Stimulated activated memory B cell treated with anti-CD40 and anti-IgM and Interleukin-4, amounts not matched to agents 10 μg/mL and 1 μg/mL and 100 μg/mL, for 72 hours (primary cell): ENCODE measurements at places on chromosomes 4 and X.

GRCh38 chrX:16700734-16701133 lies 11.7 kb downstream of the CTPS2 start:
- ATAC-seq: no peak

DNA sequence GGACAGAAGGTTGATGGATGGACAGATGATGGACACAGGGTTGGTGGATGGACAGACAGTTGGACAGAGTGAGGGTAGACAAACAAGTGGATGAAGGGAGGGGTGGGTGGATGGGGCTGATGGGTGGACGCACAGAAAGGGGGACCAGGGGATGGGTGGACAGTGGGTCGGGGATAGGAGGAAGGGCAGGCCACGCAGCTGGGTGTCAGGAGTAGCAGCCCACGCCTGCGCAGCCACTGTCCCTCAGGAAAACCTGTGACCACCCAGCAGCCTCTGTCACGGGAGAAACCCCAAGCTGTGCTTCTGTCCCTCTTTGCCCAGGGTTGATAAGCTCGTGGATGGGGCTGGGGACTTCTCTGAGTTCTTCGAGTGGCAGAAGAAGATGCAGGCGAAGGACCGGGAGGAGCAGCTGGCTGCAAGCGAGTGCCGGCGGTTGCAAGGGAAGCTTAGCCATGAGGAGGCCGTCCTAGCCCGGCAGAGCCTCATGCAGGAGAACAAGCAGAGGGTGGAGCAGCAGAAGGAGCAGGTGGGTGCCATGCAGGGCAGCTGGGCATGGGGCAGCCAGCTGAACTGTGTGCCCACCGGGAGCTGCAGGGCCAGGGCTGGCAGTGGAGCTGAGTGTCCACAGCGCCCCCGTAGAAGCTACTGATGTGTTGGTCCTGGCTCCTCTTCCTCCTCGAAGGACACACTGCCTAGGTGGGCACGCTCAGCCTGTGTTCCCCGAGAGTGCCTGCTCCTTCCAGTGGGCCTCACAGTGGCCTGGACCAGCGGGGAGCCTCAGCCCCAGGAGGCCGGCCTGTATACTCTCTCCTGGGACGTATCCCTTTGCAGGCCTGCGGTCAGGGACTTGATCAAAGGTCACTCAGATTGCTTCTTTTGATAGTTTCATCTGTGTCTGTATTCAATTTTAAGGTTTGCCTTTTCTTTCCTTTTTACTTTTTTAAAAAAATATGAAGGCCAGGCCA lies 16.8 kb upstream of the RNF4 start:
- ATAC-seq: no peak

DNA sequence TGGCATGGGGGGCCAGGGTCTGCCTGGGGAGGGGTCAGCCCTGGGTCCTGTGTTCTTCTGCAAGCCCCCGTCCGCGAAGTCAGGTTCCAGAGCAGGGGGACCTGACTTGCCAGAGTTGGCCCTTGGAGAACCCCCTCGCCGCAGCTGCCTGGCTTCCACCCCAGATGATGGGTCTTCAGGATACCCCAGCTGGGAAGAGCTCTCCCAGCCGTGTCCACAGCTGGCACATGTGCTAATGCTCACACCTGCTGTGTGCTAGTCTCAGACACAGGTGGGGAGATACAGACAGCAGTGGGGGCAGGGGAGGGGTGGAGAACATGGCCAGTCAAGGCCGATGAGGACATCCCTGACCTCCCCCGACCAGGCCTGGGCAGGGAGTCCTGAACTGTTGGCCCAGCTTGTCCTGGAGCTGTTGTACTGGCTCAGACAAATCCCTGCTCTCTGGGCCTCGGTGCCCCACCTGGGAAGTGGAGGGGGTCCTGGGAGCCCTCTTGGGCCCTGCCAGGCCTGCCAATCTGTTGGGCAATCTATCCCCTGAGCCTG lies 3.5 kb downstream of the ADRA2C start:
- no peak for ATAC-seq

GRCh38 chr4:60780874-60781273 lies 419.3 kb upstream of the ADGRL3 start:
- ATAC-seq: no peak

GRCh38 chrX:20300822-20301221 lies 34.1 kb upstream of the RPS6KA3 start:
- ATAC-seq: no peak

DNA sequence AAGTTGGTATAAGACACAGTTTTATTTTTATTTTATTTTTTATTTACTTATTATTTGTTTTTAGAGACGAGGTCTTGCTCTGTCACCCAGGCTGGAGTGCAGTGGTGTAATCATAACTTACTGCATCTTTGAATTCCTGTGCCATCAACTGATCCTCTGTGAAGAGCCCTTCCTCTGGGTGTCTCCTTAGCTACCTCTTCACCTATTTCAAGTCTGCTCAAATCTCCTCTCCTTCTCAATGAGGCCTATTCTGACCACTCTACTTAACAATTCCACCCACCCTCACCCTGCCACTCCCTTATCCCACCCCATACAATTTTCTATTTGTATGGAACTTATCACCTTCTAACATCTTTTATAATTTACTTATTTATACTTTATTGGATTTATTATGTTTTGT lies 183.4 kb downstream of the PPP3CA start:
- no peak for ATAC-seq

DNA sequence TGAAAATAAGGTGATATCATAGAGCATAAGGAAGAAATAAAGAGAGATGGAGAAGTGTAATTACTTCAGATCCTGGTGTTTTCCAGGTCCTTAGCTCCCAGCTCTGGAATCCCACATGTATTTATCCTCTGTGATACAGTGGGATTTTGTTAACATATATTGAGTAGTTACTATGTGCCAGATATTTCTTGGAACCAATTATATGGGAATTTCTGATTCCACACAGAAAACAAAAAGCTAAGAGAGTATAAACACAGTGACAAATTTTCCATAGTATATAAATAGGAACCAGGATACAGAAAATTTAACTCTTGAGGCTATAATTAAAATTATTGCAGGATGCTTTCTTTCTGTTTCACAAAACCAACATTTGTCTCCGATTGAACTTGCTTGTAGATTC lies 1067.5 kb downstream of the PCDH7 start:
- ATAC-seq: no peak

DNA sequence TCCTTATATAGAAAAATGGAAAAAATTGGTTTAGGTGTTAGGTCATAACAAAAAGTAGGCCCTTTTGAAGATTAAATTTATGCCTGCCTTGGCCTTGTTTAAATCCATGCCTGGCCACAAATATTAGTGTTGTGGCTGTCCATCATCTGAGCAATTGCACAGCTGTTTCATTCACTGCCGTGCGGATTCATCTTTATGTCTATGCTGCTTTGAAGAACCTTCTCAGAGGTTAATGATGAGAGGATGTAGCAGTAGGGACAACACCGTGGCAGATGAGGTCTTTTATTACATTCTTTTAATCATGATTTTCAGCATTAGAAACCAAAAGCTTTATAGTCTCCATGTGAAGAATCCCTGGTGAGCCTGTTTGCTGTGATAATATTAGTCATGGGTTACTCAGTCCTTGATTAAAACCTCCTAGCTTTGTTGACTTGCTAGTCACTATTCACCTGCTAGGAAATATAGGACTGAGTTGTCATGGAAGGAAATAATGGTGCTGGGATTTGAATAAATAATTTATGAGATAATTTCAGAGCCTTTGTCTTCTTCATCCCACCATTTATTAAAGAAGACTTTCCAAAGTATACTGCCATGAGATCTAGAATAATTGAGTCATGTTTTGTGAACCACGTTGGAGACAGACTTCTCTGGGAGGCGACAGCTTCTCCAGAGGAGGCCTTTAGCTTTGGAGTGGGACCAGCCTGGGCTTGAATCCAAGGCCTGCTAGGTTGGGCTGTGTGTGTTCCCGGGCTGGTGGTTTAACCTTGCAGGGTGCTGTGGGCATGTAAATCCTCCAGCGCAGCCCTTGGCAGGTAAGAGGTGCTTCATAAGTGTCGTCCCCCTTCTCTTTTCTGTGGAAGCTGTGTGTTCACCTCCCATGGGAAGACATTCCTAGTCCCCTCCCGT lies 53.5 kb downstream of the PTTG2 start:
- no peak for ATAC-seq

DNA sequence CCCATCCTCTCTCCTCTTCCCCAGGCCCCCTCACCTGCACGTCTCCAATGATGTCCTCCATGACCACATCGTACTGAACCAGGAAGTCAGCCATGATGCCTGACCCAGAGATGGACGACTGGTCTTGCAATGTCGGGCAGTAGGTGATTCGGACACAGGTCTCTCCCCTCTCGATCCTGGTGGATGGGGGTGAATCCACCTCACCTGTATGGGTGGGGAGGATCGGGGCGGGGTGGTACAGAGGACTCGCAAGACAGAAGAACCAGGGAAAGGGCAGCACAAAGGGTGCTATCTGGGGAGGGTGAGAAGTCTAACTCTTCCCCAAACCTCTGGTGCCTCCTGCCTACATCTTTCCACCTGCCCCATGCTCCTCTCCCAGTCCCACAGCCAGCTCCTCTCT lies 9.6 kb downstream of the ITIH6 start:
- no peak for ATAC-seq

DNA sequence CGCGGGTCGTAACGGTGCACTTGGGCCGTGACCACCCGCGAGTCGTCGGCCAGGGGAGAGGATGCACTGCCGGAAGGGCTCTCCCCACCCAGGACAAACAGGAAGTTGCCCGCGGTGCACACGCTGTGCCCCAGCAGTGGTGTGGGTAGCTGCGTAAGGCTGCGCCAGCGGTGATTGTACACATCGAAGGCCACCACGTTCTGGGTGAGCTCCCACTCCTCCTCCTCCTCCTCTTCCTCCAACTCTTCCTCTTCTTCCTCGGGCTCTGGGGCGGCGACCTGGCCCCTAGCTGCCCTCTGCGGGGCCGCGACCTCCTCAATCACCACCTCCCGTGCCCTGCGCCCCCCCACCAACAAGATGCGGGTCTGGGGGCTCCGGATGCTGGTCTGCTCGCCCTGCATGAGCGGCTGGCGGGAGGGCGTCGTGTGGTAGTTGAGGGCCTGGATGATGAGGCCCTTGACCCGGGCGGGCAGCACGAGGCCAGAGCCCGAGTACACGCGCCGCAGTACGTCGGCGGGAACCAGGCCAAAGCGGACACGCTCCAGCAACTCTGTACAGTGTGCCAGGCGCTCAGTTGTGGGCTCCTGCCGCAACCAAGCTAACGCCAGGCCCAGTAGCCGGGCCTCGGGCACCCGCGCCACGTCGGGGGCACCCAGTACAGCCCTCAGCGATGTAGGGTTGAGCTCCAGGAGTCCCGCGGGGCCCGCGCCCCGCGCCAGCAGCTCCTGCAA lies 1.4 kb downstream of the KLHL34 start:
- no peak for ATAC-seq

- ATAC-seq: peak; percentile 81
Measured at GRCh38 chrX:39859991-39860861, 237.5 kb downstream of the BCOR start.

- no peak for ATAC-seq
Measured at GRCh38 chrX:154602766-154603437, 16.2 kb downstream of the CTAG1B start.

GRCh38 chrX:50407976-50408375 lies 62.6 kb downstream of the DGKK start:
- no peak for ATAC-seq

DNA sequence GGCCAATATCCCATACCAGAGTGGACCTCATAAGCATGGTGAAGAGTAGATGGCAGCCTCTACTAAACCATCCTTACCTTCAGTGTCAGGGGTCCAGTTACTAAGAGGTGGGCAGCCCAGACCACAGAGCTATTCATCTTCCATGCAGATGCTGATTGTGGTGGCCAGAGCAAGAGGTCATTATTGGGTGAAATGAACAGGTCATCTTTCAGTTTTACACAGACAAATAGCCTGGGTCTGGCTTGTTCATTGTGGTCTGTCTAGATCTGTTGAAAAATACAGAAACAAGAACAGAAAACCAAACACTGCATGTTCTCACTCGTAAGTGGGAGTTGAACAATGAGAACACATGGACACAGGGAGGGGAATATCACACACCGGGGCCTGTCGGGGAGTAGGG lies 71.3 kb downstream of the PAK3 start:
- ATAC-seq: no peak

GRCh38 chrX:70253377-70254062 lies 6.5 kb downstream of the P2RY4 start:
- no peak for ATAC-seq

DNA sequence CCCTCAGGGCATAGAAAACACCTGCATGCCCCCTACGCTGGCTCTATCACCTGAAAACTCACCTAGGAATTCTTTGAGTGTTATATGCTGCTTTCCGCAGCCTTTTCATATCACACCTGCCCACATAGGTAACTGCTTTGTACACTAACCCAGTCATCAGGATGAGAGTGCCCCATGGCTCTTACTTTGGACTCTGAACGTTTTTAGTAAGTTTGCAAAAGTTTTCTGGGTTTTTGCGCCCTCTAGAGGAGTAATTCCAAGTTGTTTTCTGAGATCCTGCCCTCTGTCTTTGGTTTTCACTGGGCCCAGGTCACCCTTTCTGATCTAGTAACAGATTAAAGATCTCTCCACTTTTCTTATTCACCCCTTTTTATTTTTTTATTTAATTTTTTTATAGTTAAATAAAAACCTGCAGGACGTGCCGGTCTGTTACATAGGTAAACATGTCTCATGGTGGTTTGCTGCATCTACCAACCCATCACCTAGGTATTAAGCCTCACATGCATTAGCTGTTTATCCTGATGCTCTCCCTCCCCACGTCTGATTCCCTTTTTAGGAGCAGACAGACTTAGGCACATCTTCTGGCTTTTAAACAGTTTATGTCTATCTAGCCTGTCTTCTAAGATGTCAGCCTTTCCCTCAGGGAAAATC lies 139.2 kb downstream of the NWD2 start:
- no peak for ATAC-seq

GRCh38 chr4:77344784-77345183 lies 187.8 kb downstream of the CCNG2 start:
- no peak for ATAC-seq

GRCh38 chr4:79497001-79497400 lies 89.0 kb upstream of the GK2 start:
- ATAC-seq: no peak

DNA sequence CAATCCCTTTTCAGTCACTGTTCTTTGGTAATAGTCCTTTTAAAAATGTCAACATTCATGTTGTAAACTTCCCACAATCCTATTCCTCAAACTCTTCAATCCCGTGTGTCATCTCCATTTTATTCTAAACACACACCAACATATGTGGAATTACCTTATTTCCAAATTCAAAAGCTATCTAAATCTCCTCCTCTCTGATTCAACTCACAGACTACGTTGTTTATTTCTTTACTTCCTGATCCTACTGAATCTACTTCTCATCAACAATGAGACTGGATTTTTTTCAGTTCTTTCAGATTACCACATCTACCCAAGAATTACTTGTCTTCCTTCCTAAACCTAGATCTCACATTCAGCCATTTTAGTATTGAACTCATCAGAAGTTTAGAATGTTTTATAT lies 188.2 kb downstream of the GABRB1 start:
- no peak for ATAC-seq

- no peak for ATAC-seq
Measured at GRCh38 chr4:71334465-71334882, 4.3 kb upstream of the SLC4A4 start.

DNA sequence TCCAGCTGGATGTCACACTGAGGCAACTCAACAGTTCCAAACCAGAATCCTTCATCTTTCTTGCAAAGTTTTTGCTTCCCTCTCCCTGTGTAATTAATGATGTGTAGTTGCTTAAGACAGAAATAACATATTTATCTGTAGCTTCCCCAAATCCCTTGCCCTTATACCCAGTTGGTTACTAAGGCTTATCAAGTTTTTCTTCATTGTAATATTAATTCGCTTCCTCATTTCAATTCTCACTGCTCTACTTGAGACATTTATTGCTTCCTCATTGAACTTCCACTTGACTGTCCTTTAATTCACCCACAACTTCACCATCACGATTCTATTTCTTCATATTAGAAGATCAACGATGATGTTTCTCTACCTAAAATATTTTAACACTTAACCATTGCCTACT lies 386.6 kb upstream of the CPEB2 start:
- ATAC-seq: no peak
